Retina (tissue), 1 donor: ENCODE measurements at places on chromosomes 1 and 21.
A peak's percentile ranks its signal among the peaks of the same experiment; 100 is the strongest.

DNA sequence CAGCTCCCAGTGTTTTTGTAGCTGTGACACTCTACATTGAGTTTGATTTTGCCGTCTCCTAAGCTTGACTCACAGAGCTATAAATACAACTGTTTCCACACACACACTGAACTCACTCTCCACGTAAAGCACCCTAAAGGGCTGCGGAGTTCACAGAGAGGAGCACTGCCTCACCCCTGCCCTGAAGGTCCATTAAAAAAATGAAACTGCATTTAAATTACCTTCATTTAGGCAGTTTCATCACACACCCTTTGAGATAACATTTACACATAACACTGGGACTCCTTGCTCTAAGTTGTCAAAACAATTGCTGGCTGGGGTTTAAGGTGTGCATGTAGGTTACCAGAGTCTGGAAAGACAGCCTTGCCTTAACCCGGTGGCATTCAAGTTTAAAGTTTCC lies 137.1 kb upstream of the MAGI3 start:
- no peak for DNase-seq

DNA sequence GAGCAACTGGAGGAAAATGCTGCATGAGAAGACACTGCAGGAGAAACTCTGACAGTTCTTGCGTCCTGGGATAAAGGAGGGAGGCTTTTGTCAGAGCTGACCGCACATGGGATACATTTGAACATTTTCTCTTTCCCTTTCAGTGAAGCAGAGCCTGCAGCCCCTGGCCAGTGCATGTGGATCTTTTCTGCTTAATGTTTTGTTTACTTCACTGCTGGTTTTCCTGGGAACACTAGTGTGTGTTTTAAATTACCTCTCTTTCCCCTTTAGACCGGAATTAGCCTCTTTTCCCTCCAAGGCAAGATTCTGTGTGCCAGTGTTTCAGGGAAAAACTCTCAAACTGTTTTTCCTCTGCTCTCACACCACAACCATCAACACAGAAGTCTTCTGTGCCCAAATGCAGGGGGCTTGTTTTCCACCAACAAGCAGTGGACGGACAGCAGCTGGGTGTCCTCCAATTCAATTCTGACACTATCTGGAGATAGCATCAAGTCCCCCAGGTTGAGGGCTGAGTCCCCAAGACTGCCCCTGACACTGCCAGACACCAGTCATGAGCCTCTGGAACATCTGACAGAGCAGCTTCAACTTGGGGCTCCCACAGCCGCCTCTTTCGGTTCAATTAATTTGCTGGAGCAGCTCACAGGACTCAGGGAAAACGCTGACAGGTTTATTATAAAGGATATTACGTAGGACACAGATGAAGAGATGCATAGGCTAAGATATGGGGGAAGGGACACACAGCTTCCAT lies 136.2 kb downstream of the RHOU start:
- no peak for DNase-seq

DNA sequence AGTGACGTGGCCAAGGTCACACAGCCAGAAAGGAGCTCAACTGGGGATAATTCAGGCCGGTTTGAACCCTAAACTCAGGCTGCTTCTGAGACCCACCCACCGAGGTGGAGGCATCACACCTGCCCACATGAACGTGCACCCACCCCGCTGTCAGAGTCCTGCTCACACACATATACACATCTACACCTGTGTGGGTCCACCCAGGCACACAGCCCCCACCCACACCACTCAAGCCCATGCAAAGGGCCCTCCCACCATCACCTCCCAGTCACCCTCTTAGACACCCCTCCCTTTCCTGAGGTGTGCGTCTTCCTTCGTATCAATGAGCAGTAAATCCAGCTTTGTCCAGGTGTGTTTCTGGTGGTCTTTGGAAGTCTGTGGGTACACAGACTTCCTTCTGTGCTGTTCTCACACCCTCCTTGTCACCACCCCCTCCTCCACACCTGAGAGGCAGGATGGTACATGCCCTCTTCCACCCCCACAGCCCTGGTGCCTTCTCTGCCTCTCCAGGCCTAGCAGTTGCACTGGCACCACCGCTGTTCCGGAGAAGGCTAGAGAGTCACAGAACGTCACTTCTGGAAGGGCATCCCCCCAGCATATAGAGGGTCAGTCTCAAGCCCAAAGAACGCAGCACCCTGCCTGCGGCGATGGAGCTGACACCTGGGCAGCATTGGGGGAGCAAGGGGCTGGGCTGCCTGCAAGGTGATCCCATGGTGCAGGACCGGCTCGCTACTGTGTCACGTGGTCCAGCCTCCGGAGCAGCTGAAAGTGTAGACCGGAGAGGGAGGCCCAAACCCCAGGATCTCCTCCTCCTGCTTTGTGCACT lies 18.9 kb upstream of the FAM131C start:
- peak; percentile 26 for DNase-seq

DNA sequence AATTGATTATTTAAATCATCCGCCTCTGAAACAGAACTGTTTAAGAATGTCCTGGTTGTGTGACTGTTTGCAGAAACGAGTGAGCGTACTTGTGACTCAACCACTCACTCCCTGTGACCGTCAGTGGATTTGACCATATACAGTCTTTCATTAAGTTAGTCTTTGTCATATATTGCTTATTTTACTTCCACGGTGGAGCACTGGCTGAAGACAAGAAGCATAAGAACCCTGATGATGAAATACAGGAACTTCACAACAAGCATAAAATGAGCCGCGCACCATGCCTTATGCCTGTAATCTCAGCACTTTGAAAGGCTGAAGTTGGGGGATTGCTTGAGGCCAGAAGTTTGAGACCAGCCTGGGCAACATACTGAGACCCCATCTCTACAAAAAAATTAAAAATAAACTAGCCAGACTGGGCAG lies 194.0 kb downstream of the TOMM20 start:
- no peak for DNase-seq

GRCh38 chr1:155014709-155015508 lies 12.3 kb downstream of the ZBTB7B start:
- no peak for DNase-seq

DNA sequence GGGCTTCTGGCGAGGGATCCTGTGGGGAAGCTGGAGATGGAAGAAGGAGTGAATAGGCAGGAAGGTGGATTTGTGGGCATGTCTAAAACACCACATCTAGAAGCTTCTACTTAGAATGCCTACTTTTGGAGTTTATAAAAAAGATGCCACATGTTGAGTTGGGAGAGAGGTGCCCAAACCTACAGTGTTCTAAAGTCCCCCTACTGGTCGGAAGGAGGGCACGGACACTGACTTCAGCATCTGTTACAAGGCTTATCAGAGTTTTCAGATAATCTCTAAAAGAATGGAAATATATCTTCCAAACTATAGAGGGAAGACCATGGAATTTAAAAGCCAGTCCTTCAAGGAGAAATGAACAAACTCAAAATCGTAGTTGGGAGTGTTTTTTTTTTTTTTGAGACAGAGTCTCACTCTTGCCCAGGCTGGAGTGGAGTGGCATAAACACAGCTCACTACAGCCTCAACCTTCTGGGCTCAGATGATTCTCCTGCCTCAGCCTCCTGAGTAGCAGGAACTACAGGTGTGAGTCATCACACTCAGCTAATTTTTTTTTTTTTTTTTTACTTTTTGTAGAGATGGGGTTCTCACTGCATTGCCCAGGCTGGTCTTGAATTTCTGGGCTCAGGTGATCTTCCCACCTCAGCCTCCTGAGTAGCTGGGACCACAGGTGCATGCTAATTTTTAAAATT lies 14.8 kb downstream of the IBA57 start:
- no peak for DNase-seq

DNA sequence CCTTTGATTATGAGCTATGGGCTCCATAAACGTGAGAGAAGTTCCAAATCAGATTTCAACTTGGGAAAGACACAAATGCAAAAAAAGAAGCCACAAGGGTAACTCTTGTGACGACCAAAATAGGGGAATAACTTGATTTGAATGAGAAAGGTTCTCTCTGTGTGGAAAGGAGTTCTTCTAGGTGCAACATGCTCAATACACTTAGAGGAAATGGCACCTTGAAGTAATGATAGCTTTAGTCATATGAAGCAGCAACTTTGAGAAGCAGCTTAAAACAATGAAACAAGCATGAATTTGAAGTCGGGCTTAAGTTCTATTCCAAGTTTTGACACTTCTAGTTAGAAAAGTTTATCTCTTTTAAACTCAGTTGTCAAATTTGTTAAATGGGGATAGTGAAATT lies 21.8 kb upstream of the RGS1 start:
- no peak for DNase-seq

DNA sequence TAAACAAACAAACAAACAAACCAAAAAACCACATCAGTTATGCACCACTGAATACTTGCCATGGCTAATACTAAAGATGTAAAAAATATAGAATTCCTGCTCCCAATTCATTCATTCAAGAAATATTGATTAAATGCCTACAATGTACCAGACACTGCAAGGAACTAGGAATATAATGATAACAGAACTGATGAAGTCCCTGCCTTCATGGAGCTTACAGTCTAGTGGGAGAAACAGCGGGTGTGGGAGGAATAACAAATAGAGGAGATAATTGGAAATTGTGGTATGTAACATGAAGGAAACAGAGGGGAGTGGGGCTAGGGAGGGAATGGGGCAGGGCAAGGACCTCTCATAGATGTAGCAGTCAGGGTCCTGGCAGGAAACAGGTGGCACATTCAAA lies 58.6 kb upstream of the NBL1 start:
- DNase-seq = no peak

- DNase-seq = peak; percentile 66
Observed at GRCh38 chr21:41460578-41461527, 34.8 kb downstream of the MX1 start.

GRCh38 chr1:200405264-200405663 lies 4.6 kb downstream of the ZNF281 start:
- DNase-seq = no peak

DNA sequence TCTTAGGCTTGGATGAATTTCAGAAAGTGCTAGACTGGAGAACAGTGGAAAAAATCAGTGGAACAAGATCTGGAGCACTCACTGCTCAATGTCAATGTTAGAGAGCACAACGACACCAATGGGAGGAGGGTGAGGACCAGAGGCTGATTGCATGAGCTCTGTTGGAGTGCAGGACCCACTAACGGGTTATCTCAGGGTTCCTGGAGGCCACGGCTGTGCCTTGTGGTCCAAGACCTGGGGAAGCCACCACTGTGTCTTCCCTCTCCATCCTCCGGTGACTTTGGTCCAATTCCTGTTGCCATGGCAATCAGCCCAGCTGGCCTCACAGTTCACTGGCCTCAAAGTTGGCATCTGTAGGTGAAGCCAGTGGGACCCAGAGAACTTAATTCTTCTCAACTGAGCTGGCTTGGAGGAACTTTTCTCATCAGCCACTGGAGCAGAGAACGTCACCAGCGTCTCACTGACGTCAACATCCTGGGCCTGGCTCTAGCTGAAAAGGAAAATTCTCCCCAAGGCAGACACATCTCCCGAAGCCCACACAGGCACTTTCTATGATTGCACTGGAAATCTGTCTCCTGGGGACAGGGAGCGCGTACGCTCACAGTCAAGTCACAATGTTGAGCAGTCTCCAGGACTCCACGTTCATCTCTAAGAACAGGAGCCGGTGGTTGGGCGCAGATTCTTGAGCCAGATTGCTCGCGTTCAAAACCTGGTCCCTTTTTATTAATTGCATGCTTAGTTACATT lies 21.9 kb upstream of the GPR157 start:
- DNase-seq = no peak

DNA sequence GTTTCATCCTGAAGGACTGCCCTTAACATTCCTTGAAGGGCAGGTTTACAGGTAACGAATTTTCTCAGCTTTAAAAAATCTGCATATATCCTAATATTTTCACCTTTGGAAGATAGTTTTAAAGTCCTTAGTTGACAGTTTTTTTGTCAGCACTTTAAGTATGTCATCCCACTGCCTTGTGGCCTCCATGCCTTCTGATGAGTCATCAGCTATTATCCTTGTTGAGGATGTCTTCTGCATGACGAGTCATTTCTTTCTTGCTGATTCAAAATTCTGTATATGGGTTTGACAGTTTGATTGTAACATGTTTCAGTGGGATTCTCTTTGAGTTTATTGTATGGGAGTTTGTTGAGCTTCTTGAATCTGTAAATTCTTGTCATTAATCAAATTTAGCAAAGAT lies 500.6 kb downstream of the DISC1 start:
- no peak for DNase-seq

DNA sequence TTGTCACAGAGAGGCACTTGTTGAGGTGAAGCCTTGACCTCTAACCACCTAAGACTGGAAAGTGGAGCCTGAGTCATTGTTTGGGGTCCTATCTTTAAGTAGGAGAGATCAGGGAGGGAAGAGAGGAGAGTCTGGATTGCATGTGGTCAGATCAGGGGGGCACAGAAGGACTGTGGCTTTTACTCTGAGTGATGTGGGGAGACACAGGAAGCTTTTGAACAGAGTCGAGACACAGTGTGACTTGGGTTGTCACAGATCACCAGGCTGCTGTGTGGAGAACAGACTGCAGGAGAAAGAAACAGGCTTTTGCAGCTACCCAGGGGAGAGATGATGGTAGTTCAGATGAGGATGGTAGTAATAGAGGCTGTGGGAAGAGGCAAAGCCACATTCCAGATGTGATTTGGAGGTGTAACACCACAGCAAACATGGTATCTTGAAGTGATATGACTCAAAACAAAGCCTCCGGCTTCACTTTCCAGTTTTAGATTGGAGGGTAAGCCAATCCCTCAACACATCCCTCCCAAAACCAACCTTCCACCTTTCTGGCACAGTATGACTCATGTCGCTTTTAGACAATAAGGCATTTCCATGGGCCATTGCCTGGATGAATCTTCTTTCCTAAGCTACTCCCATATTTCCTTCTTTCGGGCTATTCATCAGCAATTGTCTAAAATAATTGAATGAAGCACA lies 125.8 kb upstream of the SLC44A3 start:
- DNase-seq = no peak
